ENCODE measurements at places on chromosomes 1 and 21.

DNA sequence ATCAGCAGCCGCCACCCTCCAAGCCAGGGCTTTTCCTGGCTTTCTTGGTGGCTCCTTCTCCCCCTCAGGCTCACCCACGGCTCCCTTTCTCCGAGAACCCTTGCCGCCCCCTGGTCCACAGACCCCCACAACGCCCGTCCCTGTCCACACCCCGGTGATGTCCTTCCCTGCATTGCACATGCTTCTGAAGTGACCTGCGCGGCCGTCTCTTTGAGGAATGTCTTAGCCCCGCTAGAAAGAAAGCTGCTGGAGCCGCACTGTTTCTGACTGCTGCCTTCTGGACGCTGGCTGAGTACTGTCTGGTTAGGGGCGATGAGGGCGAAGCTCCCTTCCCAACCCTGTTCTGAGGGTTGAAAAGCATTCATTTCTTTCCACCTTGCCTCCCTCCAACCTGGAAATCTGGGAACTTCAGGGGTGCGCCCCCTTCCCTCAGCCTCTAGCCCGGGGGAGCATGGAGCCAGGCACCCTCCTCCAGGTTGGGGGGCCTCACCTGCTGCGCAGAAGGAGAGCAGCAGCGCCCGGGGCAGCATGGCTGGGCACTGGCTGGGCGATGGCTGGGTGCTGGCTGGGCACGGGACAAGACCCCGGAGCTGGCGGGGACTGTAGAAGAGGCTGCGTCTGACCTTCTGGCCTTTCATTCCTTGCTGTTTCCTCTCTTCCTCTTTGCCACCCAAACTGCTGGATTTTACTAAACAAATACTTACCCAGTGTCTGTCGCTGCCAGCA, at the start of gene CLEC20A:
Gene CLEC20A (minus strand): TSS at position 555 of the 726 bp plus-strand sequence. CDS start 25 bp downstream, at position 530.
- DNase-seq = no peak

- no peak for DNase-seq
These were observed 67.0 kb downstream of the TGFB2 start for GRCh38 chr1:218412171-218412570.

GRCh38 chr21:33121715-33122475, 52.0 kb downstream of the OLIG1 start:
- no peak for DNase-seq

DNA sequence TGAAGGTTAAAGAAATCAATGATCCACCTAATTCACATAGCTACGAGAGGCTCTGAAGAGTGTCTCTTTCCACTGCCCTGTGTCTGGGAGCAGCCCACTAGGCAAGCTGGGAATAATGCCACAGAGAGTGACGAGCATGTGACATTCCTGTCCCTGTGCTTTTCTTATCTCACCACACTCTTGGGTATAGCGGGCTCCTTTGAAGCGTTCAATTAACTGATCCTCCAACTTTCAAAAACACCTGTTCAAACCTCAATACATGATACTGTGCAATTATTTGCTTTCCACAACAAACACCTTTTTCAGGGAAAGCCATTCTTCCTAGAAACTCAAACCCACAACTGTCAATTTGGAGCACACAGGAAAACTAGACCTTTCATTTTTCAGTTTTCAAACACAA, 43.4 kb downstream of the PLPP3 start:
- no peak for DNase-seq

DNA sequence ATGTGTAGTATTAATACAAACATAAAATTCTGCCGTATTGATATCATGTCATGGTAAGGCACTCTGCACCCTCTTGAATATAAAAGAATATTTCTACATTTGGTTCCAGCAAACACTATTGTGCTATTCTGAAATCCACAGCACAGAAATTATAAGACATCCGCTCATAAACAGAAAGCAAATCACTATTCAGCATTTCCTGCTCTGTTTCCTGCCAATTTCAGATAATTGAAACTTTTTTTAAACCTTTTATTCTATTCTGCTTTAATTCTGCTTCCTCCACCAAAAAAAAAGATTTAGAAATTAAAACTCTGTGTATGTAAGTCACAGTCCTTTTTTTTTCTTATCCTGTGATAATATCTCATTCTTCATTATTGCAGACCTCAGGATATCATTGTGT, 39.6 kb upstream of the PLEKHO1 start:
- DNase-seq = no peak

- peak; percentile 87 for DNase-seq
These were observed 9.3 kb downstream of the MASP2 start for GRCh38 chr1:11037740-11038182.

- no peak for DNase-seq
These were observed 51.1 kb downstream of the SUSD4 start for GRCh38 chr1:223312705-223313414.

DNA sequence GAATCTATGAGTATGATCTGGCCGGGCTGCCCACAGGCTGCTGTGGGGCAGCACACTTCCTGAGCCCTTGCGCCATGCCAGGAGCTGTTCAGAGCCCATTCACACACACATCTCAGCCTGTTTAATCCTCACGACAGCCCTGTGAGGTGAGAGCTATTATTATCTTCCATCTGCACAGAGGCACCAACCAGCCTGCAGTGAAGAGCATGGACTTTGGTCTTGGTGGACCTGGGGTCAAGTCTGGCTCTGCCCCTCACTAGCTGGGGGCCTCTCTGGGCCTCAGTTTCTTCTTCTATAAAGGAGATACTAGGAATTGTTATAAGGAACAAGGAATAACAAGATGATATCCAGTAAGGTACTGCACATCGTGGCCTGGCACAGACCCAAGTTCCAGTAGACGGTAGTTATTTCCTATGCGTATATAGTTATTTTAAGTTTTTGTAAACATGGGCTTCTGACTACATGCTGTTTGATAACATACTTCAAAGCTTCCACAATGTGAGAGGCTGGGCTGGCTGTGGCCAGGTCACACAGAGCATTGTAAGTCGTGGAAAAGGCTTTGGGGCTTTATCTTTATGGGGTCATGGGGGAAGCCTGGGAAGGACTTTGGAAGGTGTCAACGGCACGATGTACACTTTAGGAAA, 3.4 kb upstream of the PADI2 start:
- DNase-seq = no peak

DNA sequence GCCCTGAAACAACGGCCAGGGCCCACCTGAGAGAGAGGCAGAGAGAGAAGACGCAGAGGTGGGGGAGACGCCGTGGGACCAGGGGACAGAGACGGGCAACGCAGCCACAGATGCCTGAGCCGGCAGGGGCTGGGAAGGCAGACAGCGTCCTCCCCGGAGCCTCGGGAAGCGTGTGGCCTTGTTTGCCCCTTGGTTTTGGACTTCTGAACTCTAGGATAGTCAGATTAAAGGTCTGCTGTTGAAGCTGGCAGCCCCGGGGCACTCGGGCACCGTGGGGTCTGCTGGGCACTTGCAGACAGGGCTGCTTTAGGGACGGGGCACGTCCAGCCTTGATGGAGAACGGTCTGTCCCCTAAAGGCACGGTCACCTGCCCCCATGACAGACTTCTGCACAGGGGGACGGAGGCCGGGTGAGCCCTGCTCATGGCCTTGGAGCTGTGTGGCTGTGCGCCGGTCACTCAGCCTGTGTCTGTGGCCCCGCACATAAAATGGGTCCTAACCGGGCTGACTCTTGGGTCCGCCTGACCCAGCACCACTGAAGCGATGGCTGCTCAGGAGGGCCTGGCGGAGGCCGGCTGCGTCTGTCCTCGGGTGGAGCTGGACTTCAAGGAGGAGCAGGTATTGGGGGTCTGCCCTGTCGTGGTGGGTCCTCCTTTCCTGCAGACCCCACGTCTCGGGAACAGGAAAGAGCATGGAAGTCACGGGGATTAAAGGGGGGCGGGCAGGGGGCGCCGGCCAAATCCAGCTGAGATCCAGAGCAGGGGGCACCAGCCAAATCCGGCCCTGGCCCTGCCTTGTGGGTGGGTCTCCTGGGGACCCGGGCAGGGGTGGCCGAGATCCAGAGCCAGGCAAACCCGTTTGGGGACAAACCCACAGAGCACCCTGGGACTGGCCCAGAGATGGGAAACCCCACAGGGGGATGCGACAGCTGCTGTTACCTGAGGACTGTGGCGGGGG, 9.6 kb upstream of the RNF223 start:
- no peak for DNase-seq

- no peak for DNase-seq
These were observed 4.4 kb upstream of the FASLG start for GRCh38 chr1:172654535-172654934.

GRCh38 chr1:93483200-93483599, 35.3 kb downstream of the FNBP1L start:
- no peak for DNase-seq

Data from activated CD4-positive, CD25-positive, alpha-beta regulatory T cell (primary cell).